ENCODE measurements at places on chromosomes 11 and 22.

DNA sequence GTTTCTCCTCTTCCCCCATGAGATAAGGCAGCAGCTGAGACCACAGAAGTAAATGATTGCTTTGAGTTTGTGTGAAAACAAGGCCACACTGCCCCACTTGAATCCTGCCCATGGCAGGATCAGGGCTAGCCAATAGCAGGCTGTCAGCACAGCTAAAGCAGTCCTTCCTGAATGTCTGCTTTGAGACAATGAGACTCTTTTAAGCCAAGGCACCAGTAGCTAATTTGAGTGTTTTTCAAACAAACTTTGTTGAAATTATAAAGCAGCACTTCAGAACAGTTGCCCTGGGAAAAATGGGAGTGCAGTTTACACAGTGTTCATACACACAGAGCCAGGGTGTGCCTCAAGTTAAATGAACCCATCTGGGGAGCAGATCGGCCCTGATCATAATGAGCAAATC is 103.5 kb upstream of the OR5AK2 start:
- DNase-seq: no peak

DNA sequence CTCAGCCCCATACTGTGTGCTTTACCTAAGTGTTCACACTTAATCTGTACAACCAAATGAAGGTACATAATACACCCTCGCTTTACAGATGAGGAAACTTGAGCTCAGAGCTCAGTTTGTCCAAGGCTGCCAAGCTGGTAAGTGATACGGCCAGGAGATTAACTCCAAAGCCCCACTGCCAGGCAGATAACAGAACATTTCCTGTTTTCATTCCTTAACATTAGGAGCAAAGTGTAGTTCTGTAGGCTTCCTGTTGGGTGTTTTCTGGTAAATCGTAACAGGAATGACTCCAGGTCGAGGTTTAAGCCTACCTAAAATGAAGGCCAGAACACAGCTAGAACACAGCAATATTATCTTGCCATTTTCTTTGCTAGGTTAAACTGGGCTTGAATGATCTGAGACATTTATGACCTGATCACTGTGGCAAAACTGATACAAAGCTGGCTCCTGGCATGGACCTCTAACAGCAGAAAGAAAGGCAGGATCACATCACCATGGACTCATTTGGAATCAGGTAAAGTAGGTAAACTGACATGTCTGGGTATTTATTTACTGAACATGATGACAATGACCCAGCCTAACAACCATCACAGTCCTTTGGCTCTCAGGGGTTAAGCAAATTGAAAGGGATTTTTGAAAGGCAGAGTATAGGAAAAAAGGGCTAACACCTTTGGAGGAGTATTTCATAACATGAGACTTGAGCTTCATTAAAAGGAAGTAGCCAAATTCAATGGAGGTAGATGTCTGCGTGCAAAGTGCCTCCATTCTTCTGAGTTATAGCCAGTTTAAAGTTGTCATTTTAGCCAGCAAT is 3.9 kb upstream of the NUP50 start:
- no peak for DNase-seq

- DNase-seq: no peak
Observed at GRCh38 chr11:9362393-9362863, 22.0 kb upstream of the IPO7 start.

DNA sequence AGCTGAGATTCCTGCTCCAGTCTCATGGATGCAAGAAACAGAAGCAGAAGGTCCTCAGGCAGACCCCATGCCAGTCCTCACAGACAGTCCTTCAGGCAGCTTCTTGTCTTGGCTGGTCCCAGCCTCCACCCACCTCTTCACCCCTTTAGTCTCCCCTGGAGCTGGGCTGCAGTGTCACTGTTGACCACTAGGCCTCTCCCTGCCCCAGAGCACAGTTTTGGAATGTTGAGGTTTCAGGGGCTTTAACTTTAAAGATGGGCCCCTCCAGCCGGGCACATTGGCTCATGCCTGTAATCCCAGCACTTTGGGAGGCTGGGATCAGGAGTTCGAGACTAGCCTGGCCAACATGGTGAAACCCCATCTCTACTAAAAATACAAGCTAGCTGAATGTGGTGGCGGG is 39.5 kb upstream of the GCAT start:
- DNase-seq: no peak

- no peak for DNase-seq
Observed at GRCh38 chr11:88179971-88180629, 4.9 kb upstream of the RAB38 start.

DNA sequence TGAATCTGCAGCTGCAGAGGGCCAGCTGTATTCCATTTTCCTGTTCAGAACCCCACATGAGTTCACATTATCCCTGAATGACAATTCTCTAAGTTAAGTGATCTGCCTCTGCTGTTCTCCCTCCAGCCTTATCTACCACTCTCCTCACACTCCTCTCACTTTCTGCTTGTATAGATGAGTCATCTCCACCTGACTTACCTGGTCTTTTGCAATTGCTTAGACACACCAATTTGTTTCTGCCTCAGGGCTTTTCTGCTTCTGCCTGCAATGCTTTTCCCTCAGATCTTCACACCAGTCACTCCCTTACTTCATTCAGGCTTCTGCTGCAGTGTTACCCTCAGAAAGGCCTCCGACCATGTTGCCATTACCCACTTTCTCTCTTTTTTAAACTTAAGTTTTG is 118.1 kb downstream of the ATM start:
- no peak for DNase-seq

DNA sequence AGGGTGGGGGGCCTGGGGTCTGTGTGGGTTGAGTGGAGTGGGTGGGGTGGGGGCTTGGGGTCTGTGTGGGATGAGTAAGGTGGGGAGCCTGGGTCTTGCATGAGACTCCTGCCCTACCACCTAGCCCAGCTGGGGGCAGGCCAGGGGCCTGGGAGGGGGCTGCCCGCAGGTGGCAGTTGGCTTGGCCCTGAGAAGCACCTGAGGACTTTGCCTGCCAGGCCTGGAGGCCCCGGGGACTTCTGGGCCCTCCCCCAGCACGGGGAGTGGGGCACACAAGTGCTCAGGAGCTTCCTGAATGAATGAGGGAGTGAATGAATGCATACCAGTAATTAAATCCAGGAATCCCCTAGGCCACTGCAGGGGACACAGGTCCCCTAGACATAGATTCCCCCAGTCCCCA is 6.6 kb downstream of the PHLDA2 start:
- no peak for DNase-seq

DNA sequence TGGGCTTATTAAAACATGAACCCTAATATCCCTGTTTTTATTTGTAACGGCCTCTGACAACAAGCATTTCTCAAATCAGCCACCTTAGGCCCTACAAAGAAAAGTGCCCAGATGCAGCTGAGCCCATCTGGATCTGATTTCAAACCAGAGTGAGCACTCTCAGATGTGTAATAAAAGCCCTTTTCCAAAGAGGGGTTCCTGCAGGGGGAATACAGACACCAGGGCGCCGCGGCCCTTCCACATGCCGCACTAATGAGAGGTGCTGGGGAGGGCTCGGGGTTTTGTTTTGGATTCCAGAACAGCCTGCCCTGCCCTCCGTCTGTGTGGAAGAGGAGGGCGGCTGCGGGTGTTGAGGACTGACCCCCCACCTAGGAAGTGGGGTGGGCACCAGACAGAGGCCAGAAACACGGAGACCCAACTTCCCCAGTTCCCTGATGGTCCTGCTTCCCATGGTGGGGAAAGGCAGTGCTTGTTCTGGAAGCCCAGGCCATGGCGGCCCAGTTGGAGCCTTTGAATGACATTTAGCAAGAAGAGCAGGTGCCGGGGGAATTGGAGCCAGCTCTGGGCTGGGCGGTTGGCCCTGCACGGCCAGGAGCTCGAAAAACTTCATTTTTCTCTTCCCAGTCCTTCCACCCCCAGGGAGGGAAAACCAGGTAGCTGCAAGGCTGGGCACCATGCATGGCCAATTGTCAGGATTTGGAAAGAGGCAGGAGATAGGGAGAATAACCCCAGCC is 63.7 kb downstream of the MACROD1 start:
- no peak for DNase-seq

GRCh38 chr11:3077846-3078440 is 20.7 kb upstream of the CARS1 start:
- DNase-seq: no peak

GRCh38 chr11:121105063-121105480 is 4.0 kb downstream of the TECTA start:
- no peak for DNase-seq
